ENCODE measurements at places on chromosomes 4 and X.

GRCh38 chr4:149709640-149710039 lies 106.0 kb downstream of the IQCM start:
- no peak for DNase-seq

- DNase-seq, result no peak
Measured at GRCh38 chr4:181528570-181529184, 714.5 kb upstream of the TENM3 start.

DNA sequence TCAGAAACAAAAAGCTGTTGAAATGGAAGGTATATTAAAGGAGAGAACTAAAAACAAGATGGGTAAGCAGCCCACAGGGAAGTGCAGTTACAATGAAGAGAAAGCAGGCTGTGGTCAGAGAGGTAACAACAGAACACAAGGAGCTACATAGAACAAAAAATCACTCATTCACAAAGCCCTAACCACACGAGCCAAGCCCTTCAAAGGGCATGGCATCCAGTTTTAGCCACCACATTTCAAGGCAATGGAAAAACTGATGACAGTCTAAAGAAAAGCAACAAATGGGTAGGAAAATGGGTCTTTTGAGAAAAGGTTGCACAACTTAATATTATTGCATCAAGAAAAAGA lies 37.5 kb downstream of the KDR start:
- no peak for DNase-seq

- DNase-seq, result peak; percentile 11
Measured at GRCh38 chr4:184649971-184650855, 675 bp downstream of the PRIMPOL start.

GRCh38 chrX:117376460-117376859 lies 740.1 kb downstream of the KLHL13 start:
- no peak for DNase-seq

- no peak for DNase-seq
Measured at GRCh38 chrX:14027511-14028019, 2.1 kb downstream of the GEMIN8 start.

DNA sequence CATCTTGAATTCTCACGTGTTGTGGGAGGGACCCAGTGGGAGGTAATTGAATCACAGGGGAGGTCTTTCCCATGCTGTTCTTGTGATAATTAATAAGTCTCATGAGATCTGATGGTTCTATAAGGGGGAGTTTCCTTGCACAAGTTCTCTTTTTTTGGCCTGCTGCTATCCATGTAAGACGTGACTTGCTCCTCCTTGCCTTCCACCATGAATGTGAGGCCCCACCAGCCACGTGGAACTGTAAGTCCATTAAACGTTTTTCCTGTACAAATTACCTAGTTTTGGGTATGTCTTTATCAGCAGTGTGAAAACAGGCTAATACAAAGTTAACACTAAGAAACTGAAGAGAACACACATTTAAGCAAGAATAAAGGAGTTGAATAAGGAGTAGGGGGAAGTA lies 16.0 kb downstream of the TBCK start:
- no peak for DNase-seq

- DNase-seq, result no peak
Measured at GRCh38 chr4:148574502-148574901, 132.3 kb upstream of the NR3C2 start.

DNA sequence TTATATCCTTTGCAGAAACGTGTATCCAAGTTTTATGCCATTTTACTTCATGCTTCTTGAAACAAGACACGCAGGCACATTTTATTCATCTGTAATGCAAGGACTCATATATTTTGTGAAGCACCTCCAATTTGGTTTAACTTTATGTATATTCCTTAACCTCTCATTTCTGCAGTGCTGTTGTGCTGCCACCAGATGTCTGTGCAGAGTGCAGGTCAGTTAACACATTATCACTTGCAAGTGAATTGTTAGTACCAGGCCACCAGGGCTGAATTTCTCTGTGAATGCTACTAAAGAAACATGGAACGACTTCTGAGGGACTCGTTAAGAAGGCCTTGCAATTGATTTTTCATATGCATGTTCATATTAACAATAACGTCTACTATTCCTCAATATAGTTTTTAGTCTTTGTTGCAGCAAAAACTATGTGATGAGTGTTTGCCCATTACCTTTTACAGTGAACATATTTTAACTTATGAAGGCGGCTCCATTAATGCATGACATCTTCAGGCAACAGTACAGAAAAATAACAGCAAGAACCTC lies 770.3 kb downstream of the NLGN4X start:
- no peak for DNase-seq

- DNase-seq, result no peak
Measured at GRCh38 chr4:124783847-124784246, 71.3 kb upstream of the ANKRD50 start.

DNA sequence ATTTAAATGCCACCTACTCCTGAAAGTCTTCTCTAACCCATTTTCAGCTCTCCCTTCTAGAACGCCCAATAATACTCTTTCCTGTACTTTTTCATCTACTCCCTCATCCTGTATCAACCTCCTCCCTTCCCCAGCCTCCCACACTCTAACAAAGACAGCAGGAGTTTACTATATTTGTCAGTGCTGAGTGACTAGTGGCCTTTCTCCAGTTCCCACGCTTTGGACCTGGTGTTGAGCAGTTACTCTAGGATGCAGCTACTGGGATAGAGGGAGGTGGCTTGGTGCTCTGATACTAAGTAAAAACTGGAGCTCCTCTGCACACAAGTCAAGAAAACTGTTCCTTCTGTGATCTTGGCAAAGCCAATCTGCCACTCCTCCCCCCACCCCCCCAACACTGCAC lies 36.1 kb upstream of the KLHL13 start:
- no peak for DNase-seq

- no peak for DNase-seq
Measured at GRCh38 chr4:153789741-153790499, 1.0 kb upstream of the SFRP2 start.

- no peak for DNase-seq
Measured at GRCh38 chr4:15427161-15427560, 672 bp upstream of the C1QTNF7 start.

GRCh38 chr4:8651661-8652180 lies 59.2 kb downstream of the CPZ start:
- no peak for DNase-seq

DNA sequence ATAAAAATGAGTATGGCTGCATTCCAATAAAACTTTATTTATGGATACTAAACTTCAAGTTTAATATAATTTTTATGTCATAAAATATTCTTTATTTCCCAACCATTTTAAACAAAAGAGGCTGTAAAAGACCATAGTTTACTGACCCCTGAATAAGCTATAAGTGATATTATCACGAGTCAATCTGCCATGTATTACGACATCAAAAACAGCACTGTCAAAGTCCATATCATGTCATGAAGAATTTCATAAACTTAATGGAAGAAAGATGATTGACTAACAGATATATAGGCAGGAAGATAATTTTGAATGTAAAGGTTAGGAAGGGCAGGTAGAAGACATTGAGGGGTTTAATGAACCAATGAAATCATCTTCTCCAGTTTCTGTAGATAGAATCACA lies 18.2 kb downstream of the TMEM156 start:
- DNase-seq, result no peak

DNA sequence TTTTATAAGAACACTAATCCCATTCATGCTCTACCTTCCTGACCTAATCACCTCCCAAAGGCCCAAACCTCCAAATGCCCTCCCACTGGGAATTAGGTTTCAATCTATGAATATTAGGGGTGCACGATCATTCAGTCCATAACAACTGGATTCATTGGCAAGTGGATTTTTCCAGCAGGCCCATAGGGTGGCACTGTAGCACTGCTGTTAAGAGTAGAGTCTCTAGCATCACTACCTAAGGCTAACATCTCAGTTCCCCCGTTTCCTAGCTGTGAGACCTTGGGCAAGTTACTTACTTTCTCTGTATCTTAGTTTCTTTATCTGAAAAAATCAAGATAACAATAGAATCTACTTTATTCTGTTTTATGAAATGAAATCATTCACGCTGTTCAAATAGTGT lies 315.8 kb downstream of the STIM2 start:
- no peak for DNase-seq

DNA sequence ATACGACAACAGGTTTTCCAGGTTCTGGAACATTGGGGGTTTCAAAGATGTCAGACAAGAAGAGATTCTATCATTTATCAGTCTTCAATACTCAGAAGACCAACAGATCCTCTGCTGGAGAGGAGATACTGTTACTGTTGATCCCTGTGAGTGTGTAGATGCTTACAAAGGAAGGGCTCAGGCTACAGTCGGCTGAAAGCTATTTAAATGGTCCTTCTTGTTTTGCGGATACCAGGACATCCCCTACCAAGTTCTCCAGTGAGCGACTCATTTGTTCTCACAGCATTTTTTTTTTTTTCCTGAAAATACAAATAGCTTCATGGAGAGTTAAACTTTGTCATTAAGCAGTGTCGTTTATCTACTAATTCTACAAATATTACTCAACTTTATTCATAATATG lies 201.6 kb downstream of the CAMK2D start:
- no peak for DNase-seq

DNA sequence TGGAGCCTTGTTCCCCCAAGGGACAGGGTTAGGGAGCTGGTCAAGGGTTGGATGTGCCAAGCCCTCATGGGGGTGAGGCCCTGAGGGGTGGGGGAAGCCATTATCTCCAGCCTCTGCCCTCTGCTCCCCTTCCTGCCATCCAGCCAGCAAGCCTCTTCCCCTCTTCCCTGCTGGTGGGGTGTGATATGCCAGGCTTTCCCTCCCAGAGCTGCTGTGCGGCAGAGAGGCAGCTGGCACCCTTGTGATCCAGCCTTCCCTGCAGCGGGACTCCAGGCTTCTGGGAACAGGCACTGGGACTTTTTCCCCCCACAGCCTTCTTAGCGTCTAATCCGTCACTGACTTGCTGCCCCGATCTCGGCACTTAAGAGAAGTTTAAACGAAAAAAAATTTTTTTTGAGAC lies 6.3 kb downstream of the SSR4 start:
- DNase-seq, result no peak

GRCh38 chrX:7233580-7234406 lies 85.8 kb upstream of the PUDP start:
- DNase-seq, result no peak

DNA sequence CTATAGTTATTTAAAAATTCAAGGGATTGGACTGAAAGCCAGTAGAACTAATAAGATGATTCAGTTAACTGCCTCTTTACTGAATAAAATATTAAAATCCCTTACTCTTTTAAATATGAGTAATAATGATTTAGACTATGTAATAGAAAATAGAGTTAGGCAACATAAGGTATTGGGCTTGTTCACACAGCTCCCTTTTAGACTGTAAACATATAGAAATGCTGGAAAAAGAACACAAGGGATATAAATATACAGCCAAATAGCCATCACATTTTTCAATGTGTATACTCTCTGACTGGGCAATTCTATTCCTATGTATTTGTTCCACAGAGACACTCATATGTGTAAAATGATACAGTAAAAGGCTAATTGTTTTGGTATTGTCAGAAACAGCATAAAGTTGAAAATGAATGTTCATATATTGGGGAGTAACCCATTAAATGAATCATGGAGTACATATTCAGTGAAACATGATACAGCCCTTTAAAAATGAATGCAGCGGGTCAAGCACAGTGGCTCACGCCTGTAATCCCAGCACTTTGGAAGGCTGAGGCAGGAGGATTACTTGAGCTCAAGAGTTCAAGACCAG lies 129.8 kb downstream of the TBC1D19 start:
- DNase-seq, result no peak

GRCh38 chrX:141732031-141732430 lies 33.5 kb upstream of the SPANXD start:
- no peak for DNase-seq

- DNase-seq, result no peak
Measured at GRCh38 chrX:28487818-28488217, 99.4 kb upstream of the IL1RAPL1 start.

- DNase-seq, result no peak
Measured at GRCh38 chrX:49120091-49120490, 3.4 kb downstream of the GPKOW start.

GRCh38 chrX:51728202-51728601 lies 15.0 kb upstream of the GSPT2 start:
- no peak for DNase-seq

- peak; percentile 3 for DNase-seq
Measured at GRCh38 chr4:1414831-1415680, 8.8 kb upstream of the NKX1-1 start.

GRCh38 chr4:151407466-151408379 lies 1.3 kb upstream of the FHIP1A start:
- peak; percentile 7 for DNase-seq

DNA sequence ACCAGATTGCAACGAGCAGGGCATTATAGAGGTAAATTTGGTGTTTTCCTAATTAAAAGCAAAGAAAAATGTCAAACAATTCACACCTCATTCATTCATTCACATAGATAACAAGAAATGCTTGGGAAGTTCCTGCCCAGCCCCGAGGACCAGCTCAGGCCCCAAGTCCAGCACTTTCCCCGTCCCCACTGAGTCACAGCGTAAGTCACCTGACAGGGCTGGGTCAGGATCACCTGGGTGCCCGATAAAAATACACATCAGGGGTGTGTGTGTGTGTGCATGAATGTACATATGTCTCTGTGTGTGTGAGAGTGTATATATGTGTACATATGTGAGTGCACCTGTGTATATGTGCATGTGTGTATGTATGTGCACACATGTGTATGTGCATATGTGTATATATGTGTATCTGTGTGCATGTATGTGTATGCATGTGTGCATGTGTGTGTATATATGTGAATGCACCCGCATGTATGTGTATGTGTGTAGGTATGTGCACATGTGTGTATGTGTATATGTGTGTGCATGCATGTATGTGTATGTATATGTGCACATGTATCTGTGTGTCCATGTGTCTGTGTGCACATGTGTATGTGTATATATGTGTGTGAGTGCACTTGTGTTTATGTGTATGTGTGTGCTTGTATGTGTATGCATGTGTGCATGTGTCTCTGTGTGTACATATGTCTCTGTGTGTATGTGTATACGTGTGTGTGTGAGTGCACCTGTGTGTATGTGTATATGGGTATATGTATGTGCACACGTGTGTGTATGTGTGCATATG lies 18.6 kb upstream of the SH3TC1 start:
- DNase-seq, result no peak

DNA sequence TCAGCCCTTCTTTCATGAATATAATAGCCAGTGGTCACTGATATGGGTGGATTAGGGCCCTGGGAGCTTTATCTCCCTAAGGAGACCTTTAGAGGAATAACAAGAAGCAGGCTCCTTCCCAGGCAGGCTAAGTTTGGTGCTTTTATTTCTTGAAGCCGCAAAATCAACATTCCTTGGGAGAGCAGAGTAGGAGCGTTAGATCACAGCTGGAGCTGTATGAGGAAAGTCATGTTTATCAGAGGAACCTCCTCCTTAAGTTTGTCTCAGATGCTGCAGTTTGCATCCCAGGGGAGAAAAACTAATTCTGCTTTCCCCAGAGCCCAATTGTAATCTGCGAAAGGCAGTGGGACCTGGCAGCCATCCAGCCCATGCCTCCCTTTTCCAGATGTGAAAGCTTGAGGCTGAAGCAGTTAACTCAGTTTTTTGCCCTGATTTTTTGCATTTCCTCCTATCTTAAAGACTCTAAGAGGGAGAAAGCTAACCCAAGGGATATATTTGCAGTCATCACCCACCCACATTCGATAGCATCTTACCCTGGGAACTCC lies 186.0 kb upstream of the FRMPD4 start:
- no peak for DNase-seq

Data from activated T-cell treated with anti-CD3 and anti-CD28 coated beads, Interleukin-2, amount 50 U/mL, for 4 hours (primary cell).